Activated CD4-positive, alpha-beta memory T cell treated with anti-CD3 and anti-CD28 coated beads for 36 hours (primary cell): ENCODE measurements at places on chromosomes 13 and 19. TPM values are rescaled to one million over a fixed set of nuclear protein-coding genes. Genes with fewer than 3 reads are reported as not detected.

DNA sequence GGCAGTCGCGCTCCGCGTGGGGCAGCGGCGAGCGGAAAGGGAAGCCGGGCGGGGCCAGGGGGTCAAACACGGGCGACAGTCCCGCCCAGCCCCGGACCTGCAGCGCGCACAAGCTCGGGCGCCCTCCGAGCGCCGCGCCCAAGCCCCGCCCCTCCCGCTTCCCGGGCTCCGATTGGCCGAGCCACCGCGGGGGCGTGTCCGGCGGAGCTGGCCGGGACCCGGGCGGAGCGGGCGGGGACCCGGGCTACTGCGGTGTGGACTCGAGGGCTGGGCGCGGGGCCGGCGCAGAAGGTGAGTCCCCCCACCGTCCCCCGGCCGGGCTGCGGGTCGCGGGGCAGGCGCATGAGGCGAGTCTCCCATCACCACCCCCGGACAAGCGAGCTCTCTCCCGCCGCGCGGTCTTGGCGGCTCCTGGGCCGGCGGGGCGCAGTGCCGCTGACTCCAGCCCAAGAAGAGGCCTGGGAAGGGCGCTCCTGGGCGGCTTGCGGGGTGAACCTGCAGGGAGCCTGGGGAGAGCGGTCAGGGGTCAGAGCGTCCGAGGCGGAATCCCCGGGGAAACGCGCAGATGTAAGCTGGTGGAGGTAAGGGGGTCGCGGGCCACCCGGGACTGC lies at the start of gene PLEKHF1:
Gene PLEKHF1 (plus strand): TSS at position 247 of the 611 bp plus-strand sequence. CDS start 8,379 bp downstream, outside the sequence.
- DNase-seq: peak; percentile 91

GRCh38 chr13:47298506-47298905 lies 401.7 kb upstream of the HTR2A start:
- DNase-seq: no peak

DNA sequence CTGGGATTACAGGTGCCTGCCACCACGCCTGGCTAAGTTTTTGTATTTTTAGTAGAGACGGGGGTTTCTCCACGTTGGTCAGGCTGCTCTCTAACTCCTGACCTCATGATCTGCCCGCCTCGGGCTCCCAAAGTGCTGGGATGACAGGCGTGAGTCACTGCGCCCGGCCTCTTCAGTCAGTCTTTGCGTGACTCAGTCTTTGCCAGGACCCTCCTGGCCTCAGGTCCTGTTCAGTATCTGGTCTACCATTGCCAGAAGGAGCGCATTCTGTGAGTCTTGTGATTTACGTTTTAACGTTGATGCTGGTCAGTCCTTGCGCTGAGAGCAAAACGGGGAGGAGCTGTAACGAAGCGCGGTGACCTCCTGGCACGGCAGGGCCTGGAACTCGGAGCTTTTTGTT lies 7.6 kb upstream of the HMG20B start:
- no peak for DNase-seq

TPTE2 gene
- not detected for total RNA-seq

KLK4 gene
- total RNA-seq: not detected

GRCh38 chr13:114328034-114328433 lies 13.7 kb downstream of the CHAMP1 start:
- no peak for DNase-seq

DNA sequence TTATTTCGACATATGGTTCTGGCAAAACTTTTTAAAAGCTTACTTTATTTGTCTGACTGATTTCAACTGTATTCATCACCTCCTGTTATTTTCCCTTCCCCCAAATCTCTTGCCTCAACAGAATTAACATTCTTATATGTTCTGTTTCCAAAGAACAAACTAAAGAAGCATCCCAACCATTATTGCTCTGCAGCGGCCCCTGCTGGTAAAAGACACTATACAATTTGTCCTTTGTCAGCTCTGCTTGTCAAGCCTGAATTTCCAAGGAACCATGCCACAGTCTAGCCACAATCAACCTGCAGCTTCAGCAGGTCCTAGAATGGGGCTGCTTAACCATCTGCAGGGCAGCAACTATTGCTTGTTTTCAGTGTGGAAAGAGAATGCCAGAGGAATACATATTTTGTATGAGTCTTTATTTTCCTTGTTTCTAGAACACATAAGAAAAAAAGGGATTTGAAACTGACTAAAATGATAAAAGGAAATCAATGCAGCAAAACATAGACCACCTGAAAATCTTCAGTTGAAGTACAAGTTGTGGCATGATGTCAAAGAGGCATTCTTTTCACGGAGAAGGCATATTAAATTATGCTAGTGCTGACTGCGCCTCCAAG lies 845.3 kb downstream of the DIAPH3 start:
- DNase-seq: peak; percentile 67

CLPTM1 gene
- total RNA-seq: 45.0 TPM

DNA sequence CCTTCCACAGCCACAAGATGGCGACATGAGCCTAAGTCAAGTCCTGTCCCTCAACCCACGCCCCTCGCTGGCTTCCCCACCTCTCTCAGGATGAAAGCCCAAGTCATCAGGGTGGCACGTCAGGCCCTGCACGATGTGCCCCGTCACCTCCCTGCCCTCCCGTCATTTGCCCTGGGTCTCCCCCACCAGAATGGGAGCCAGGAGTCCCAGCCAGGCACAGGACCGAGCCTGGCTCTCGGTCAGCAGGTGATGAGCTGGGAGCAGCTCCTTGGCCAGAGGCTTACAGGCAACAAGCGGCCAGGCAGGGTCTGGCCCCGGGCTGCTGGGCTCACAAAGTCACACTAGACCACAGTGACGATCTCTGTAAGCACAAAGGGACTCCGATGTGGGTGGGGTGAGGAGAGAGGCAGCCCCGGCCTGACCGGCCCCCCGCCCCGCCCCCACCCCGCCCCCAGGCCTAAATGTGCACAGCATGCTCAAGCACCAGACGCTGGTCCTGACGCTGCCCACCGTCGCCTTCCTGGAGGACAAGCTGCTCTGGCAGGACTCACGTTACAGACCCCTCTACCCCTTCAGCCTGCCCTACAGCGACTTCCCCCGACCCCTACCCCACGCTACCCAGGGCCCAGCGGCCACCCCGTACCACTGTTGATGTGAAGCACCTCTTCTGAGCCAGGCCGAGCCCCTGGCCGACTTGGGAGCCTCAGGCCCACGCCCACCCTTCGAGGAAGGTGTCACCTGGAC lies 7.3 kb downstream of the MRPL4 start:
- peak; percentile 98 for DNase-seq

LILRB2 gene
- total RNA-seq: not detected

- peak; percentile 61 for DNase-seq
Measured at GRCh38 chr13:19862481-19863313, 752 bp downstream of the ZMYM5 start.

CARS2 gene
- total RNA-seq: 59.3 TPM

GRCh38 chr13:38686577-38687245 lies at the start of gene FREM2:
Gene FREM2 (plus strand): TSS chr13:38687077. CDS start chr13:38687345, 268 bp downstream.
- no peak for DNase-seq

FPR3 gene
- not detected for total RNA-seq

GRCh38 chr13:100667894-100668293 lies 6.7 kb downstream of the TMTC4 start:
- DNase-seq: no peak

DNA sequence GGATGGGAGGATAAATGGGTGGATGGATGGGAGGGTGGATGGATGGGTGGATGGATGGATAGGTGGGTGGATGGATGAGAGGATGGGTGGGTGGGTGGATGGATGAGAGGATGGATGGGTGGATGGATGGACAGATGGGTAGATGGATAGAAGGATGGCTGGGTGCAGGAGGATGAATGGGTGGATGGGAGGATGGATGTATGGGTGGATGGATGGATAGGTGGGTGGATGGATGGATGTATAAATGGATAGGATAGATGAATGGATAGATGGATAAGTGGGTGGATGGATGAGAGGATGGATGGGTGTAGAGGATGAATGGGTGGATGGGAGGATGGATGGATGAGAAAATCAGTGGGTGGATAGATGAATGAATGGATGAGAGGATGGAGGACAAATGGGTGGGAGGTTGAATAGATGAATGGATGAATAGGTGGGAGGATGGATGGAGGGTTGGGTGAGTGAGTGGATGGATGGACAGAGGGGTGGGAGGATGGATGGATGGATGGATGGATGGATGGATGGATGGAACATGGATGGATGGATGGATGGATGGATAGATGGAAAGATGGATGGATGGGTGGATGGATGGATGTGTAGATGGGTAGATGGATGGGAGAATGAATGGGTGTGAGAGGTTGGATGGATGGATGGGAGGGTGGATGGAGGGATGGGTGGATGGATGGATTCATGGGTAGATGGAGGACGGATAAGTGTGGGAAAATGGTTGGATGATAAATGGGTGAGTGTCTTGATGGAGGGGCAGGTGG lies 35.9 kb upstream of the ONECUT3 start:
- DNase-seq: no peak

DNA sequence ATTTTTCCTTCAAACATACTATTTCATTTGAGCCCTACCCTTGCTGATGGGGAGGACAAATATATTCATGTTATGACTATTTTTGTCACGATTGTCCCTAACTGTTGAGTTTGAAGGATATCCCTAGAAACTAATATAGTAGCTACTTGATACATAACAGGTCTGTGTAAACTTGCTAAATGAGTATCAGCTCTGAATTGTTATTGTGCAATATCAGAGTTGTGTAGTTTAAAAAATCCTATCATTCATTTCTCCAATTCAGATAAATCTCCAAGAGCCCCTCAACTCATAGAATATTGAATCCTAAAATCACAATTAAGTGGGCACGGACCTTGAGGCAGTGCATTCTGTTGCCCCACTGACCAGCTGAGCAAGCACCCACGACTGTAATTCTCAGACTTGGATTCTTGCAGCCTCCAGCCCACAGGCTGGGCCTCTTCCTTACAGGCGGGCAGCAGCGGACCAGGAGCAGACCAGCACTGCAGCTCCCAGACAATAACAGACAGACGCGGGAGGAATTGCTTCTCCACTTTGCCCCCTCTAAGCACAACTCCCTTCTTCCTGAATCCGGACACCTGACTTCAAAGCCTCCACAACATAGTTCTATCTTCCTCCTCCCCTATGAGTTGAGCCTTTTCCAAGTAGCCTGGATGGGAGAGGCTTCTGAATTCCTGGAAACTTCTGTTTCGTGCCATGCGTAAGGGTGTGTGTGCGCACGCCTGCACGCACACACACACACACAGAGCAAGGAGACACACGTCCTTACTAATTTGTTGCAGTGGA lies 337.6 kb upstream of the ARGLU1 start:
- DNase-seq: no peak

RETN gene
- not detected for total RNA-seq

GRCh38 chr19:49684251-49684982 lies 5.0 kb upstream of the ADM5 start:
- peak; percentile 39 for DNase-seq

- DNase-seq: no peak
Measured at GRCh38 chr19:8144273-8144995, 5.0 kb downstream of the FBN3 start.

CASP14 gene
- not detected for total RNA-seq

- no peak for DNase-seq
Measured at GRCh38 chr13:77930430-77930829, 11.8 kb upstream of the EDNRB start.

DNA sequence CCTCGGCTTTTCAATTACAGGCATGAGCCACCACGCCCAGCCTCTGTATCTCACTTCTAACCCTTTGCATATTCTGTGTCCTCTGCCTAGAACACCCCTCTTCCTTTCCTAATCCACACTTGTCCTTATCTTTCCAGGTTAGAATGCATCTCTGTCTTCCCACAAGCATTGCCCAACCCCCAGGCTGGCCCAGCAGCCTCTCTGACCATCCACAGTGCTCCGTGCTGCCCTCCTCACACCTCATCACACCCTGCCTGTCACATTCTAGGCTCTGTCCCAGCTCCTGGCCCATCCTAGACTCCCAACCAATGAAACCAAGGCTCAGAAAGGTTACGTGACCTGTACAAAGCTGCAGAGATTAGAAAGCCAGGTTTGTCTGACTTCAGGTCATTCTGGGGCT lies 11.3 kb downstream of the JAK3 start:
- DNase-seq: no peak

- no peak for DNase-seq
Measured at GRCh38 chr19:47152632-47153031, 22.0 kb downstream of the SAE1 start.

DNA sequence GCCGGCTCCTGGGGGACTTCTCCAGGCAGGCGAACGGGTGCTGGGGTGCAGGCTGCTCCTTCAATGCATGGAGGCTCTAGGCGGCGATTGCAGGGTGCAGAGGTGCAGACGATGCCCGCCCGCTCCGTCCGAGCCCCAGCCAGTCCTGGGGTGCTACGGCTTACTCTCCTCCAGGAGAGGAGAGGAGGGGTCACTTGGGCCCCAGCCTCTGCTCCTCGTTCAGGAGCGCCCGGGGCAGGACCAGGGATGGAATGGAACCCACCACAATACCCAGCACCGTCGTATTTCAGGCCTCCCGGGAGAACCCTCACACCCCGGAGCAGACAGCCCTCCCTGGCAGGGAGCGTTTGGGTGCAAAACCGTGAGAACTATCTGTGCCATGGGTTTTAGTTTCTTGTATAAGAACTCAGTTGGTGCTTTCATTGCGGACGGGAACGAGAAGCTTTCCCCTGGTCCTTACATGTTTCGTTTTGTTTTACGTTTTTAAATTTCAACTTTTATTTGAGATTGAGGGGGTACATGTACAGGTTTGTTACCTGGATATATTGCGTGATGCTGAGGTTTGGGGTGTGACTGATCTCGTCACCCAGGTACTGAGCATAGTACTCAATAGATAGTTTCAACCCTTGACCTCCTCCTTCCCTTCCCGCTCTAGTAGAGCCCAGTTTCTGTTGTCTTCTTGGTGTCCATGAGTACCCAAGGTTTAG lies 46.8 kb downstream of the ARHGEF18 start:
- DNase-seq: peak; percentile 34

DNA sequence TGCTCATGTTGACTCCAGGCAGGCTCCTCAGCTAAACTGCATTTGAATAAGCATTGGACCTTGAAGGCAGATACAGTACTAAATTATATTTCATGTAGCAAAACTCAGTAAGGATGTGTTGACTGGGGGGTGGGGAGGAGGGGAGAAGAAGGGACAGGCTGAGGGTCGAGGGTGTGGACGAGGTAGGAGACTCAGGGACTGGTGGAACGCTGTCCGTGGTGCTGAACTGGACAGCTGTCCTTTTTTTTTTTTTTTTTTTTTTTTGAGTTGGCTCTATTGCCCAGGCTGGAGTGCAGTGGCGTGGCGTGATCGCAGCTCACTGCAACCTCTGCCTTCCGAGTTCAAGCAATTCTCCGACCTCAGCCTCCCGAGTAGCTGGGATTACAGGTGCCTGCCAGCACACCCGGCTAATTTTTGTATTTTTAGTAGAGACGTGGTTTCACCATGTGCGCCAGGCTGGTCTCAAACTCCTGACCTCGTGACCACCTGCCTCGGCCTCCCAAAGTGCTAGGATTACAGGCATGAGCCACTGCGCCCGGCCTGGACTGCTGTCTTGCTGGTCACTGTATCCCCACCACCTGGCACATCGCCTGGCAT lies 33.2 kb upstream of the CASP14 start:
- DNase-seq: peak; percentile 10
